ENCODE measurements at places on chromosomes 6 and 20. TPM values are rescaled to one million over a fixed set of nuclear protein-coding genes. Genes with fewer than 3 reads are reported as not detected.

DNA sequence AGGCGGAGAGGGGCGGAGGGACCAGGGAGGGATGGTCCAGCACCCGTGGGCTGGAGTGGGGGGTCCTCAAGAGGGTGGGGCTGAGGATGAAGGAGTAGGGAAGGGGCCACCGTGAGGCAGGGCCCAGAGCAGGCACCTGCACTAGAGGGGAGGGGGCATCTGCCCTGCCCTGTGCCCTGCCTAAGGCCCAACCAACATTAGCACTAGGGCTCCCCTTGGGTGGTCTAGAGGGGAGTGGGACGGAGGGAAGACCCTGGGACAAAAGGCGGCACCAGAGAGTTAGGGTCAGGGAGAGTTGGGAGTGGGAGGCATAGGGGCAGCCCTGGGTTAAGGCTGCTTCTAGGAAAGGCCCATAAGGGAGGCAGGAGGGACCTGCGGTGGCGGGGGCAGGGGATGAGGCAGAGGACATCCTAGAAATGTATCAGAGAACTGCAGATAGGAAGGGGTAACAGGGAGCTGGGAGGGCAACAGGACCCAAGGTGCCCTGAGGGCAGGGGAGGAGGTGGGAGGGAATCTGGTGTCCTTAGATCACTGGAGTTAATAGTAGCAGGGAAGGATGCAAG lies 24.5 kb downstream of the HLA-F start:
- peaks cover 30% of the 10 kb centered on the region for H3K4me1 ChIP-seq
- H3K27me3 ChIP-seq: no peaks in the 10 kb centered on the region
- H3K27ac ChIP-seq: peak overlapping the region; percentile 58
- DNase-seq: no peak
- H3K4me3 ChIP-seq: peak overlapping the region; percentile 57

GRCh38 chr6:1482381-1483166 lies 93.2 kb downstream of the FOXF2 start:
- H3K27ac ChIP-seq: no peak overlapping the region
- DNase-seq: no peak
- no peaks in the 10 kb centered on the region for H3K4me1 ChIP-seq
- no peak overlapping the region for H3K4me3 ChIP-seq
- H3K36me3 ChIP-seq: no peaks in the 10 kb centered on the region

- no peak overlapping the region for H3K4me3 ChIP-seq
- DNase-seq: no peak
- H3K27me3 ChIP-seq: no peaks in the 10 kb centered on the region
These were observed 58.8 kb downstream of the GNAS start for GRCh38 chr20:58911309-58911708.

The TTI1 gene
- total RNA-seq: 26.6 TPM

DNA sequence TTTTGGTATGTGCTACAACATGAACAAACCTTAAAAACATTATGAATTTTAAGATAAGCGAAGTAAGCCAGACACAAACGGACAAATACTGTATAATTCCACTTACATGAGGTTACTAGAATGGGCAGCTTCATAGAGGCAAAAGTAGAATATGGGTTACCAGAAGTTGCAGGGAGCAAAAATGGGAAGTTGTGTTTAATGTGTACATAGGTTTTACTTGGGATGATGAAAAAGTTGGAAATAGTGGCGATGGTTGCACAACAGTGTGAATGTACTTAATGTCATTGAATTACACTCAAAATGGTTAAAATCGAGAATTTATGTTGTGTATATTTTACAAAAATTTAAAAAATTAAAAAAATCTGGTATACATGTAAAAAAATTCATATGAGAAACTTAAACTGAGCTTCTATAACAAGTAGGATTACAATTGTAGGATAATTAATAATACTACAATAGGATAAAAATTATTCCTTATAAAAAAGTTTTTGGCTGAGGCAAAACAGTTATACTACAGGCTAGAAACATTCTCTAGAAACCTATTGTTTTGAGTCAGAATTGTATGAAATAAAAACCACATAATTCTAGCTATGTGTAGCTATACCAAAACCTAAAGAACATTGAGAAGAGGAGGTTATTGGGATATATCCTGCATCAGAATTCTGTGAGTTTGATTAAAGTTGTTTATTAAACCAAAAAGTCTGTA lies 24.8 kb upstream of the DYNLRB1 start:
- no peak for DNase-seq
- H3K27me3 ChIP-seq: no peaks in the 10 kb centered on the region
- H3K27ac ChIP-seq: no peak overlapping the region

DNA sequence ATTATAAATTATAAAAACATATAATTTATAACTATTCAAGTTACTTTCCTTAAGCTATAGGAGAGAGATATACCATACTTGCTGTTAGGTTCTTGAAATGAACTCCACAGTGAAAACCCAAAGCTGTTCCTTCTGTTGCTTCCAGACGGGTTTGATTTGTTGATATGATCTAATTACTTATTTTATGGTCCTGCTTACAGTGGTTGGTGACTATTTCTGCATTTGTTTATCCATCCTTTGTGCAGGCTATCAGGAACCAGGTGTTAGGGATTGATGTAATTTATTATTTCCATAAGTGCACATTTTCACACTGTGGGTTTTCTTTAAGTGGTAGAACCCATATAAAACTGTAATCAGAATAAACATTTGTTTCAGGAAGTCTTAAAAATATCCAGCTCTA lies 167.1 kb downstream of the KIF6 start:
- H3K4me3 ChIP-seq: no peak overlapping the region
- no peak overlapping the region for H3K27ac ChIP-seq
- no peaks in the 10 kb centered on the region for H3K4me1 ChIP-seq
- H3K27me3 ChIP-seq: no peaks in the 10 kb centered on the region
- no peak for DNase-seq

DNA sequence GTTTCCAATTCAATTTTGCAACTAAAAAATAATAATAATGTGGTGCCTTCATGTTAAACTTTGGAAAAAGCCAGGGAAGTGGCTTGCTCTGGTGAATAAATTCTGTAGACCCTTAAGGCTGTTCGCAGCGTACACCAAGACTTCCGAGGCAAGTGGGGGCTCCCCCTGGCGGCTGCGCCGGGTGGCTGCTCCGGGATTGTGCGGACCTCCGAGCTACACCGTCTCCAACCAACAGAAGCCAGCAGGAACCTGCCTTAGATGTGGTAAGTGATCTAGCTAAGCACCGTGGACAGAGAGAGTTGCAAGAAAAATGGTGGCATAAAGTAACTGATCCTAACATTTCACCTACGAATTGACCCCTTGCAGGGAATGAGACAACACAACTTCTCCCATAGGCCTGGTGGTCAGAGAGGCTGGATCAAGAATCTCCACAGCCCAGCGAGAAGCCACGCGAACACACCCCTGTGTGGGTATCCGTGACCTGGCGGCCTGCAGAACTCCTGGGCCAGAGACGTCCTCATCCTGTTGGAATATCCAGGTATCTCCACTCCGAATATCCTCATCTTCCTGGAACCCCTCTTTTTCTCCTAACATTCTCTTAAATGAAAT lies 69.6 kb downstream of the TBXT start:
- H3K4me3 ChIP-seq: no peak overlapping the region
- no peaks in the 10 kb centered on the region for H3K27me3 ChIP-seq
- H3K36me3 ChIP-seq: no peaks in the 10 kb centered on the region
- no peak overlapping the region for H3K27ac ChIP-seq

GRCh38 chr20:63135411-63135810 lies 80.5 kb downstream of the YTHDF1 start:
- H3K27me3 ChIP-seq: no peaks in the 10 kb centered on the region
- H3K27ac ChIP-seq: no peak overlapping the region
- no peak for DNase-seq
- no peaks in the 10 kb centered on the region for H3K4me1 ChIP-seq
- no peak overlapping the region for H3K4me3 ChIP-seq
- no peaks in the 10 kb centered on the region for H3K36me3 ChIP-seq

- no peaks in the 10 kb centered on the region for H3K36me3 ChIP-seq
- no peak overlapping the region for H3K4me3 ChIP-seq
- H3K4me1 ChIP-seq: no peaks in the 10 kb centered on the region
- no peaks in the 10 kb centered on the region for H3K27me3 ChIP-seq
- DNase-seq: peak; percentile 15
These were observed 88.7 kb downstream of the ARHGAP18 start for GRCh38 chr6:129621252-129621651.

The ATP6V1G2 gene
- 7.2 TPM for total RNA-seq

DNA sequence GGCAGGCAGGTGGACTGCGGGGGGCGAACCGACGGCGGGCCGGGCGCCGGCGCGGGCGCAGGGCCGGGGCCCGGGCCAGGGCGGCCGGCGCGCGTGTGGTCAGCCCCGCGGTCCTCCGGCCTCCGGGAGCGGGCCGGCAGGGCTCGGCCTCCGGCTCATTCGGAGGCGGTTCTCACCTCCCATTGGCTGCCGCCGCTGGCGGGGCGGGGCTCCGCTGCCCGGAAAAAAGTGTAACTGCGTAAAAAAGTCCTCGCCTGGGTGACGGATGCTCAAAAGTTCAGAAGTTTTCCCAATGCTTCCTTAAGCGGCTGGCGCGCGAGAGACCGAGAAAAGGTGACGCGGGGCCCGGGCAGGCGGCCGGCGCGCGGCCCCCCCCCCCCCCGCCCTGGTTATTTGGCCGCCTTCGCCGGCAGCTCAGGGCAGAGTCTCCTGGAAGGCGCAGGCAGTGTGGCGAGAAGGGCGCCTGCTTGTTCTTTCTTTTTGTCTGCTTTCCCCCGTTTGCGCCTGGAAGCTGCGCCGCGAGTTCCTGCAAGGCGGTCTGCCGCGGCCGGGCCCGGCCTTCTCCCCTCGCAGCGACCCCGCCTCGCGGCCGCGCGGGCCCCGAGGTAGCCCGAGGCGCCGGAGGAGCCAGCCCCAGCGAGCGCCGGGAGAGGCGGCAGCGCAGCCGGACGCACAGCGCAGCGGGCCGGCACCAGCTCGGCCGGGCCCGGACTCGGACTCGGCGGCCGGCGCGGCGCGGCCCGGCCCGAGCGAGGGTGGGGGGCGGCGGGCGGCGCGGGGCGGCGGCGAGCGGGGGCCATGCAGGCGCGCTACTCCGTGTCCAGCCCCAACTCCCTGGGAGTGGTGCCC lies at the start of gene FOXC1:
FOXC1 (plus strand) TSS at position 268 of the 849 bp plus-strand sequence; CDS start at position 799, 531 bp downstream.
- H3K4me1 ChIP-seq: peaks cover 58% of the 10 kb centered on the region
- no peak within 1 kb of the TSS for H3K27ac ChIP-seq
- no peaks in the 10 kb centered on the region for H3K36me3 ChIP-seq
- H3K4me3 ChIP-seq: no peak within 1 kb of the TSS

GRCh38 chr6:90249034-90249433 lies 47.6 kb downstream of the BACH2 start:
- H3K27ac ChIP-seq: no peak overlapping the region
- no peak for DNase-seq
- peaks cover 15% of the 10 kb centered on the region for H3K4me1 ChIP-seq
- no peaks in the 10 kb centered on the region for H3K27me3 ChIP-seq
- H3K4me3 ChIP-seq: no peak overlapping the region

GRCh38 chr6:11387707-11388430 lies 149.7 kb upstream of the TMEM170B start:
- H3K36me3 ChIP-seq: no peaks in the 10 kb centered on the region
- H3K27me3 ChIP-seq: no peaks in the 10 kb centered on the region
- H3K4me3 ChIP-seq: no peak overlapping the region
- DNase-seq: no peak

The LTB gene
- 835 TPM for total RNA-seq

GRCh38 chr6:90372450-90372849 lies 75.8 kb upstream of the BACH2 start:
- no peaks in the 10 kb centered on the region for H3K36me3 ChIP-seq
- peaks cover 9% of the 10 kb centered on the region for H3K4me1 ChIP-seq
- no peak overlapping the region for H3K27ac ChIP-seq
- DNase-seq: no peak
- H3K27me3 ChIP-seq: no peaks in the 10 kb centered on the region
- H3K4me3 ChIP-seq: no peak overlapping the region

DNA sequence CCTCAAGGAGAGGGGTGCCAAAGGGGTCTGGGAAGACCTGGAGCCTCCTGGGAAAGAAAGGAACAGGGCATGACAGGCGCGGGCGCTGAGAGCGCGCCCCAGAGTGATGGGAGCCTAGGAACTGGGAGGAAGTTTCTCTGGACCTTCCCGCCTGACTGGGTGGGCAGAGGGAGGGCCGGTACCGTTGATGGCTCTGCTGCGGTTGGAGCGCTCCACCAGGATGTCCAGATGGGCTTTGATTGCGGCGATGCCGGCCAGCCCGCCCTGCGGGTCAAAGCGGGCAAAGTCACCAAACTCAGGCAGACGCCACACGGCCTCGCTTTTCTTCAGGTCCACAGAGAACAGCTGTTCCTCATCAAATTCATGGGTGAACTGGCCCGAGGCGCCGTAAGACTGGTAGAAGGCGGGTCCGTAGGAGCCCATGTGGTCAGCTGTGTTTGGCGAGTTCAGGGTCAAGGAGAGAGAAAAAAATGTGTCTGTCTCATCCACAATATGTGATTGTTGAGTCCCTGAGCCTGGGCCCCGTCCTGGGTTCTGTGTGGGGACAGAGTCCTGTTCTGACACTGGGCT lies 1.5 kb downstream of the HLA-DOA start:
- H3K27me3 ChIP-seq: no peaks in the 10 kb centered on the region
- H3K4me3 ChIP-seq: no peak overlapping the region
- peaks cover 9% of the 10 kb centered on the region for H3K4me1 ChIP-seq
- no peak for DNase-seq

DNA sequence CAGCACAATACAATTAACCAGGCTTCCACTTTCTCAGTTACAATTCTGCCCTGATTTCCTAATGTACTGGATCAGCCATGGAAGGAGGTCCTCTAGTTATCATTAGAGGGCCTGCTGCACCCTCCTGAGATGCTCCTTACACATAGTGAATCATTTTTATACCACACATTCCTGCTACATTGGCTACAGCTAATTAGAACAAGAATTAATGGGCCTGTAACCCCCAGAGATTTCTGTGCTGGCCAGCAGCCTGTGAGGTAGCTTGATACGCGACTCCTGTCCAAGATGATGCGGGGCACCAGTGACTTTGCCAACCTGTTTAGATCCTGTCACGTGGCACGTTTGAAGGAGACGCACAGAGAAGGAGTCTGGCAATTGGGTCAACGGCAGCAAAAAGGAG lies 422.8 kb downstream of the EPM2A start:
- H3K4me1 ChIP-seq: no peaks in the 10 kb centered on the region
- no peak overlapping the region for H3K4me3 ChIP-seq
- no peak overlapping the region for H3K27ac ChIP-seq

The SIRPB1 gene
- 4.7 TPM for total RNA-seq

Measured in CD4-positive, alpha-beta memory T cell (primary cell).